Left renal cortex interstitium (tissue), 4 donors: ENCODE measurements at places on chromosomes 7 and 10.

GRCh38 chr7:104206841-104207240 lies 972 bp downstream of the ORC5 start:
- no peak for DNase-seq

DNA sequence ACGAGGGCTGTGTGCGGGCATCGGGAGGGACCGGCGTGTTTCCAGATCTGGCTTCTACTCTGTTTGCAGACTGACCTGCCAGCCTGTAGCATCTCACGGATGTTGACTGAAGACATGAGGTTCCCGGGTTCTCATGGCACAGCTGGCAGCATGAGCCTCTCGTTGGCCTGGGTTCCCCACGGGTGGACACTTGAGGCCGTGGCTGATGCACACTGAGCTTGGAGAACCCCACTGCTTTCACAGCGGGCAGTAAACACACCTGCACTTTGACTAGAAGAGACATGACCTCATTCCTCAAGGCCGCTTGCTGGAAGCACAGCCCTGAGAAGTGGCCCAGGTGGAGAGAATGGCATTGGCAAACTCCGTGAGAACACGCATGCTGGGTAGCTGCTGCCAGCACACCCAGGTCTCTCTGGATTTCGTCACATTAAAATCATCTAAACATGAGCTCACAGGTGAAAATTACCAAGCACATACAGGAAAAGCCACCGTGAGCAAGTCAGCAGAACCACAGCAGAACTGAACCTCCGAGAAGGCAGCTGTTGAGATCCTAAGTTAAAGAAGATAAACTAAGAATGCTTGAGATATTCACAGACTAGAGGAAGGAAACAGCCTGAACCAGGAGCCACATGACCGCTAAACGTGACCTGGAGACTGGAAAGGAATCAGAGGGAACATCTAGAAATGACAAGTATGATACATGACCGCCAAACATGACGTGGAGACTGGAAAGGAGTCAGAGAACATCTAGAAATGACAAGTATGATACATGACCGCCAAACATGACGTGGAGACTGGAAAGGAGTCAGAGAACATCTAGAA lies 32.5 kb downstream of the BNIP3 start:
- no peak for DNase-seq

GRCh38 chr7:27617651-27618381 lies 44.9 kb downstream of the HIBADH start:
- DNase-seq: no peak

DNA sequence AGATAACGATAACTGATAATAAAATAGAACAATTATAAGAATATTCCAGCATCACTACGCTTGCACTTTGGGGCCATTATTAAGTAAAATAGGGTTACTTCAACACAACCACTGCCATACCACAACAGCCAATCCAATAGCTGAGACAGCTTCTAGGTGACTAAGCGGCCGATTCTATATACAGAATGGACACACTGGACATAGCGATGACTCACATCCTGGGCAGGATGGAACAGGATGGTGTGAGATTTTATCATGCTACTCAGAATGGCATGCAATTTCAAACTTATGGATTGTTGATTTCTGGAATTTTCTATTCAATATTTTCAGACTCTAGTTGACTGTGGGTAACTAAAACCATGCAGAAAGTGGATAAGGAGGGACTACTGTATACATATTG lies 920.9 kb downstream of the LRMDA start:
- no peak for DNase-seq

DNA sequence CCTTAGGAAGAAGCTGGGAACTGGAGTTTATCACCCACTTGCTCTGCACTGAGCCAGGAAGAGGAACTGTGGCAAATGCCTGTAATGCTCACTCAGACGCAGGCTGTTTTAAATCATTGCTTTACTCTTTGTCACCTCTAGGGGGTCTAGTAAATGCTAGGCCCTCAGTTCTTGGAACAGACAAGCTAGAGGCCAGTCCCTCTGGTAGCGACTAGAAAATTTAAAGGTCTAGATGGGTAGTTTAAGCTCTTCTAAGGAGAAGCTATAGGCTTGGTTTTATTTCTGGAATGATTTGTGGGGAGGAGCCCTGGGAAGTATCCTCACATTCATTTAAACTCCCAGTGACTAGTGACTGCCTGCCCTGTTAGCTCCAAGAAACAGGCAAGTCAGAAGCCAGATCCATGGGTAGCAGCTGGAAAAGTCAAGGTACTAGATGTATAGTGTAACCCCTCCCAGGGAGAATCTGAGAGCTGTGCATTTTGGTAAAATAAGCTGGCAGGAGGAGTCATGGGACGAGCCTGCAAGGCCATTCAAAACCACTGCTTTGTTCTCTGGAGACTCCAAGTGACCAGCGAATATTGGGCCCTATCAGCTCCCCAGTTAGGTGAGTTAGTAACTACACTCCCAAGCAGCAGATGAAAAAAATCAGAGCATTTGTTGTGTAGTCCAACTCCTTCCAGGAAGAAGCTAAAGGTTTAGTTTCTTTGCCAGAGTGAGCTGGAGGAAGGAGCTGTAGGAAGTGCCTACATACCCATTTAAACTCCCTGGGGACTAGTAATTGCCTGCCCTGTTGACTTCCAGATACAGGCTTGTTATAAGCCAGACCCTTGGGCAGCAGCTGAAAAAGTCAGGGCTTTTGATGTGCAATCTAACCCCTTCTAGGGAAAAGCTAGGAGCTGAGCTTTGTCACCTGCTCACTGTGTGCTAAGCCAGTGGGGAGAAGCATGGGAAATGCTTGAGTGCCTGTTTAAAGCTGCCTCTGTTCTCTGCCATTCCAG lies 68.9 kb downstream of the DYNC1I1 start:
- DNase-seq: no peak

DNA sequence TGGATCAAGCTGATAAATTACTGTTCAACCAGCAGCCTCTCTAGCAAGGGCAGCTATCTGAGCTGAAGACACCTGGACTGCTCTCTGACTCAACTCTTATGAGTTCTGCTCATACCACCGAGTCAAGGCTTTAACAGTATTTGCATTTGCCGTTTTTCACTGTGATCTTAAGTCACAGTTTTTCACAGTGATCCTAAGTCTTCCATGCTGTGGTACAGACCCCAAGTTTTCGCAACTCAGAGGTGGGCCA lies 31.3 kb downstream of the PIP4K2A start:
- DNase-seq: no peak

- no peak for DNase-seq
These were observed 177.1 kb downstream of the FRMD4A start for GRCh38 chr10:14153570-14154055.
